ENCODE measurements at places on chromosomes 3 and 15. TPM values are rescaled to one million over a fixed set of nuclear protein-coding genes. Genes with fewer than 3 reads are reported as not detected.

DNA sequence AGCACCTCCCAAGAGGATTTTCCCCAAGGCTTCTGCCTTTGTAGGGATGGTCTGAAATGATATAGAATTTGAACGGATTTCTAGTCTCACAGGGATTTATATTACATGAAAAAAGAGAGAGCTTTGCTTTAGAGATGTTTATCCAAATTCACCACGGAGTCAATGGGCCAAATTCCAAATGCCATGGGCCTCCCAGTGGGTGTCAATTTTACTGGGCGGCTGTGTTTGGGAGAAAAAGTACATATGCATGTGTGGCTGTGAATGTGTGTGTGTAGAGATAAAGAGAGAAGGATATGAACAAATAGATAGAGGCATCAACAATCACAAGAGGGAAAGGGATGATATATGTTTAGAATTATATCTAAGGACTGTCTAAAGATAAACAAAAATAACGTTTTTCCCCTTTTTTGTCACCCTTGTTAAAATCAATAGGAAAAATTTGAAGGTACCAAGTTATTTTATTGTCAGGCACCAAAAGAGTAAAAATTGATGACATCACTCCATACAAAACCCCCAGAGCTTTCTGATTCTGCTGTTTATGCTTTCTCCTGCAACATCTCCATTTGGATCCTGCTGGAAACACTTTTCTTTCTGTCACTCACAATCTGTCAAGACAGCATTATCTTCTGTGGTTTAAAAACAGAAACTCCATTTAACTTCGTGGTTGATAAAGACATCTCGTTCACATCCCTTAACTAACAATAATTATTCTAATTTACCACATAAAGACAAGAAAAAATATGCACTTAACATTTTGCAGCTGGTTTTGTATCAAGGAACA, 160.7 kb downstream of the FHIT start:
- no peaks in the 10 kb centered on the region for H3K27me3 ChIP-seq
- DNase-seq = no peak
- no peak overlapping the region for H3K4me3 ChIP-seq

The SPATA12 gene
- not detected for total RNA-seq

The CHCHD6 gene
- 12.7 TPM for total RNA-seq

The TM4SF1 gene
- 0.92 TPM for total RNA-seq

- no peak for DNase-seq
- H3K4me1 ChIP-seq = no peaks in the 10 kb centered on the region
- no peaks in the 10 kb centered on the region for H3K27me3 ChIP-seq
- H3K27ac ChIP-seq = no peak overlapping the region
- H3K4me3 ChIP-seq = no peak overlapping the region
Observed at GRCh38 chr3:161879470-161879869, 382.9 kb downstream of the OTOL1 start.

- no peaks in the 10 kb centered on the region for H3K4me1 ChIP-seq
- no peak overlapping the region for H3K4me3 ChIP-seq
- H3K27ac ChIP-seq = no peak overlapping the region
- no peaks in the 10 kb centered on the region for H3K27me3 ChIP-seq
- no peaks in the 10 kb centered on the region for H3K36me3 ChIP-seq
Observed at GRCh38 chr3:162704238-162704637, 1207.6 kb downstream of the OTOL1 start.

The TKT gene
- total RNA-seq = 252 TPM

The CCDC39 gene
- not detected for total RNA-seq

DNA sequence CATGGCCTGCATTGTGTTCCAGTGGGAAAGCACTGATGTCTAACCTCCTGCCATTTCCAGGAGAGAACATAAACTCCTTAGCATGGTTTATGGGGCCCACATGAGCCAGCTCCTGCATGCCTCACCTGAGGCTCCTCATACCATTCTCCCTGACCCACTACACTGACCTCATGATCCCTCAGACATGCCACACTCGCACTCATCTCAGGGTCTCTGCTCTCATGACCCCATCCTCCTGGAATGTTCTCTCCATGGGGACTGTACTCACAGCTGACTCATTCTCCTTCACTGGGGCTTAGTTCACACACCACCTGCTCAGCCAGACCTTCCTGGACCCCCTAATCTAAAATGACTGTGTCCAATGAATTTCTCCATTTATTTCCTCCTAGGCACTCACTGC, 4.0 kb upstream of the LMCD1 start:
- H3K27ac ChIP-seq = no peak overlapping the region
- H3K27me3 ChIP-seq = peaks cover 10% of the 10 kb centered on the region
- no peak for DNase-seq
- H3K36me3 ChIP-seq = no peaks in the 10 kb centered on the region
- peaks cover 7% of the 10 kb centered on the region for H3K4me1 ChIP-seq

The RPL15 gene
- total RNA-seq = 2,603 TPM

The FGF7 gene
- not detected for total RNA-seq

The NUP210 gene
- 144 TPM for total RNA-seq

- DNase-seq = no peak
- H3K4me3 ChIP-seq = no peak overlapping the region
- H3K27me3 ChIP-seq = no peaks in the 10 kb centered on the region
- H3K36me3 ChIP-seq = peaks cover 28% of the 10 kb centered on the region
- H3K4me1 ChIP-seq = peaks cover 46% of the 10 kb centered on the region
- H3K27ac ChIP-seq = peak overlapping the region; percentile 67
Observed at GRCh38 chr3:183210341-183210740, 42.7 kb upstream of the B3GNT5 start.

DNA sequence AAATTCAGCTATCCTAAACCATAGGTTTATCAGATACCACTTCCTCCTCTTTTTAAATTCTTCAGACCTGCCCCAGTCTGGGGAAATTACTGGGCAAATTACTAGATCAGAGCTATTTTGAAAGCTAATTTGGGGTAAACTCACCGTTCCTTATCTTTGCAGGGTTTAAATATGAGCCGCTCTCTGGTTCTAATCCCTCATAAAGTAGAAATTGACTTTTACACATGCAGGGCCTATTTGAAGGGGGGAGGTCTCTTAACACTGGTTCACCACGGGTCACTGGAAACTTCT, 11.0 kb upstream of the MEIS2 start:
- H3K4me1 ChIP-seq = peaks cover 14% of the 10 kb centered on the region
- H3K4me3 ChIP-seq = no peak overlapping the region
- peaks cover 75% of the 10 kb centered on the region for H3K27me3 ChIP-seq

Data from activated CD4-positive, alpha-beta memory T cell treated with anti-CD3 and anti-CD28 coated beads for 36 hours (primary cell).